Activated T-cell treated with anti-CD3 and anti-CD28 coated beads, Interleukin-2, amount 50 U/mL, for 48 hours (primary cell): ENCODE measurements at places on chromosomes 6 and 20.

- no peak for DNase-seq
These were observed 372.8 kb downstream of the BTBD9 start for GRCh38 chr6:38266921-38267354.

DNA sequence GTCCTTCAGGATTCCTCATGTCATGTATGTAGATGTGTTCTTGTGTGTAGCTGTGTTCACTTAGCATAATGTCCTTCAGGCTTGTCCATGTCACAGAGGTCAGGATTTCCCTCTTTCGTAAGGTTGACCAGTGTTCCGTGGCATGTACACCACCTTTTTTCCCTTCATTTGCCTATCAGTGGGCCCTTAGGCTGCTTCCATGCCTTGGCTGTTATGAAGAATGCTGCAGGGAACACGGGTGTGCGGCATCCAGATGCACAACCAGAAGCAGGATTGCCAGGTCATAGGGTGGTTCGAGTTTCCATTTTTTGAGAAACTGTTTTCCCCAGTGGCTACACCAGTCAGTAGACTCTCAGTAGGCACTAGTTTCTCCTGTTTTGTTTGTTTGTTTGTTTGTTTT is 29.2 kb downstream of the SYNDIG1 start:
- no peak for DNase-seq

GRCh38 chr6:52482903-52483670 is 62.9 kb downstream of the EFHC1 start:
- DNase-seq = no peak

GRCh38 chr20:37396416-37397075 is 50.6 kb downstream of the SRC start:
- no peak for DNase-seq

DNA sequence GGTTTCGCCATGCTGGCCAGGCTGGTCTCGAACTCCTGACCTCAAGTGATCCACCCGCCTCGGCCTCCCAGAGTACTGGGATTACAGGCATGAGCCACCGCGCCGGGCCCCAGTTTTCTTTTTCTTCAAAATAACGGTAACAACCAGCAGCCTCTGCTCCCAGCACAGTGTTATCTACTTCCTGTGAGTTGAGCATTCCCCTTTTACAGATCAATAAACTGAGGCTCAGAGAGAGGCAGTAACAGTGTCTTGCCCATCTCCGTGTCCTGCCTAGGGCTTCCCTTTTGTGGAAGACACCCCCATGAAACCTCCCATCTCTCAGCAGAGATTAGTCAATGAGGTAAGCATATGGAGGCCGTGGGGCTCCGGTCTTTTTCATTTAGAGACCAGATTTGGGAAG is 29.6 kb downstream of the BPIFB1 start:
- DNase-seq = no peak

GRCh38 chr20:40654876-40655275 is 34.2 kb downstream of the MAFB start:
- DNase-seq = no peak

DNA sequence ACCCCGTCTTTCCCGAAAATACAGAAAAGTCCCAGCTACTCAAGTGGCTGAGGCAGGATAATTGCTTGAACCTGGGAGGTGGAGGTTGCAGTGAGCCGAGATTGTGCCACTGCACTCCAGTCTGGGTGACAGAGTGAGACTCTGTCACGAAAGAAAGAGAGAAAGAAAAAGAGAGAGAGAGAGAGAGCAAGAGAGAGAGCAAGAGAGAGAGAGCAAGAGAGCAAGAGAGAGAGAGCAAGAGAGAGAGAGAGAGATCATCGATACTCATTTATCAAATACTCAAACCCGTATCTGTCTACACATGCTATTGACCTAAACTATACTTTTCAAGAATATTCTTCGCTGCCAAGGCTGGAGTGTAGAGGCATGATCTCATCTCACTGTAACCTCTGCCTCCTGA is 28.2 kb upstream of the SALL4 start:
- DNase-seq = no peak

- DNase-seq = no peak
These were observed 2.1 kb downstream of the SLC12A5 start for GRCh38 chr20:46031014-46031569.

DNA sequence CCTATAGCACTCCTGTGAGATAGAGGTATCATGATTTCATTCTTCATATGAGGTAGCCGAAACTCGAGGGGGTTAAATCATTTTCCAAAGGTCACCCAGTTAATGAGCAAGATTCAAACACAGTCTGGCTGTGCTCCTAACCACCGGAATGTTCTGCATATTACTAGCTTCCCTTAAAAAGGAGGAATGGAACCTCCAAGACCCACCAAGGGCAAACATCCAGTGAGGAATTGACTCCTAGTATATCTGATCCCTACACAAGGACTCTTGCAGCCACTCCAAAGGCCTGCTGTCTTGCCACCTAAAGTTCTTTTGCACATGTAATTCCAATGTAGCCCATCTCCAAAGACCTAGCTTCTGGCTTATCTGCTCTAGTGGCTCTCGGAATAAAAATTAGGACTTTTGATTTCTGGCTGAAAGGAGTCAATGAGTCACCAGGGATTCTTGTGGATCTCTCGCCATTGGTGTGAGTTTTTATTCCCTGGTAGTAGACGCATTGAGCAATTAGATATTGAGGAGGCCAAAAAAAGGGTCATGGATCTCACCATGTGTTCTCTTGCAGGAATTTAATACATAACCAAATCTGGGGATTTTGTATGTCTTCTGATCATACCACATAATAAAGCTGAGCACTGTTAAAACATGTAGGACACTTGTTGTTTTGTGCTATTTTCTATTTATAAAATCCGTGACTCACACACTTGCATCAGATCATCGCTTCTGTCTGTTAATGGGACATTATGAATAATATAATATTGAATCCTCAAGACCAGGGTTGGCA is 9.1 kb downstream of the BCAS1 start:
- DNase-seq = no peak

DNA sequence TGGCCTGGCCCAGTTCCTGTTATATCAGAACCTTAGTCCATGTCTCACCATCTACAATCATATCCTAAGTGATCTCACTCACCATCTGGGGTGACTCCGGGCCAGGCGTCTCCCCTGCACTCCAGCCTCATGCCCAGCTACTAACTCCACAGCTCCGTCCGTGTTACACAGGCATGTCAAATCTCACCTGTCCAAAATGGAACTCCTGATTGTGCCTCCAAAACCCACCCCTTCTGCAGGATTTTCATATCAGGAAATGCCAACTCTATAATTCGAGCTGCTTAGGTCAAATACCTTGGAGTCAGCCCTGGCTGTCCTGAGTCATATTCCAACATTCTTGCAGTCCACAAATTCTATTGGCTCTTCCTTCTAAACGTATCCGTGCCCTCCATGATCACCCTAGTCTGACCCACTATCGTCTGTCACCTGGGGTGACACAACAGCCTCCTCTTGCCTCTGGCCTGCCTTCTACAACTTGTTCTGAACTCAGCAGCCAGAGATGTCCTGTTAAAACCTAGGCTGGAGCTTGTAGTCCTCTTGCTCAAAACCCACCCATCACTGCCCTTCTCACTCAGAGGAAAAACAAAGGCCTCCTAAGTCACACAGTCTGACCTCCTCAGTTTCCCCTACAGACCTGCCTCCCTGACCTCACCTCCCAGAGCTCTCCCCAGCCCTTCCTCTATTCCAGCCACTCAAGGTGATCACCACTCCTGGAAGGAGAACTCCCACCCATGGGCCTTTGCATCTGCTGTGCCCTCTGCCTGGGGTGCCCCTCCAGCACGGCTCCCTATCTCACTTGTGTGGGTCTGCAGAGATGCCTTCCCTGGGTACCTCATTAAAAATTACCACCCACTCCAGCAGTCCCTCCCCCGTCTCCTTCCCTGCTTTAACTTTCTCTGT is 85.3 kb upstream of the SIRPA start:
- DNase-seq = no peak

GRCh38 chr6:11482616-11483015 is 54.9 kb upstream of the TMEM170B start:
- DNase-seq = no peak

- DNase-seq = no peak
These were observed 26.5 kb downstream of the THBS2 start for GRCh38 chr6:169227116-169227515.

DNA sequence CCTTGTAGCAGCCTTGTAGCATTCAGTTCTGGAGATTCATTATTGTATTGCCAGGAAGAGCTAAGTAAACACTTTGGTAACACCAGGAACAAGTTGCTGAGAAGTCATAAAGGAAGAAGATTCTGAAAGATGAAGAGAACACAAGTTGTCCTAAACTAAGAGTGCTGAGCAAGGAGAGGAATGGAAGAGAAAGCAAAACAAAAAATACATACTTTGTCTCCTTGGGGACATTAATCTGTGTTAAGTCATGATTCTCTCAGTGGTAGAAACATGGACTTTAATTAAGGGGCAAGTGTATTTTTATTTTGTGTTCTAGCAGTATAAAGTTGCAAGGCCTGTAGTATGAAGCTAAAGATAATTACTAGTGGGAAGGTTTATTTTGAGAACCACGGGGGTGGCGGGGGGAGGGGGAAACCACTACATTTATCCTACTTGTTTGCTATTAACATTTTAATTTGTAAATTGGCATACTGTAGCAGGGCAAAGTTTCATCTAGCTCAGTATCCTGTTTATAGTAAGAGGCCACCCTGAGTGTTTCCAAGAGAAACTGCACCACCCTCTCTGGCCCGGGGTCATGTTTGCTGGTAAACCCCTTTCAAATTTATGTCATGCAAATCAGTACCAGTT is 463.0 kb downstream of the CDKAL1 start:
- no peak for DNase-seq

DNA sequence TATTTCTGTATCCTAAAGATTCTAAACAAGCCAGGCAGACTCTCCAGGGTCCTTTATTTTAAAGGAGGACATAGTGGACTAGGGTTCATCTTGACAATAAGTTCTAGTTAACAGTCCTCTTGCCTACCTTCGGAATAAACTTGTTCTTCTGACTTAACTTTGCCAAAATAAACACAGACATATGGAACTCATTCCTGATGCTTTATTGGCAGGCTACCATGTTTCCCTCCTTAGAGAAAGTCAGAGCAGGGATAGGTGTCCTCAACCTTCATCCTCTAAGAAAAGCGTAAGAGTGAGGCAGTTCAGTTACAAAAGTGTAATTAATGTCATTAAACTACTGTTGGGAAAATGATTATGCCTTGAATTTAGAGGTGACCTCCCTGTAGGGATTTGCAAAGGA is 46.9 kb upstream of the NRSN1 start:
- DNase-seq = no peak

GRCh38 chr20:7180256-7181045 is 413.0 kb downstream of the BMP2 start:
- DNase-seq = no peak

DNA sequence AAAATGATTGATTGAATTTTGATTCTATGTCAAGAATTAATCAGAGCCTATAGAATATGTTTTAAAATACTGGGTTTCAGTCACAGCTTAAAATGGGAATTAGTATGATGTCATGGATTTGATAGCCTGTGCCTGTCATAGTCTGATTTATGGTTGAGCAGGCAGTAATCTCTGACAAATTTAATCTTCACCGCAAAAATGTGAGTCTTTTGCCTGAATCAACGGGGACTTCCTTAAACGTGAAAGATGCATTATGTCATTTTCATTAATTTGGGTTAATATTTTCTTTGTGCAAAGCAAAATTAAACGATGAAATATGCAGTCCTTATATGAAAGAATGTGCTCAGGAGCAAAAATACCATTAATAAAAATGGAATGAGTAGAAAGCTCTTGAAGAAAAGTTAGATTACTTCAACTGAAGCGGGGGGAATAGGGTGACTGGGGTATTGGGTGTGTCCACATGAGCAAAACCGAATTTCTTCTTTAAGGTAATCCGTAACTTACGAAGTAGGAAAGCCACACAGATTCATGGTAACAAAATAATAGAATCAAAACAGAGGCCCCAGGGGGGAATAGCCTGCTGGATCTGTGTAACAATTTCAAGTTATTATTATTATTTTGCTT is 339.6 kb upstream of the NOX3 start:
- DNase-seq = no peak

GRCh38 chr6:33208091-33208967 is at the start of gene RING1:
Gene RING1, plus strand, starts transcription at chr6:33208500. Its CDS starts 323 bp downstream, at chr6:33208823.
- DNase-seq = peak; percentile 90

DNA sequence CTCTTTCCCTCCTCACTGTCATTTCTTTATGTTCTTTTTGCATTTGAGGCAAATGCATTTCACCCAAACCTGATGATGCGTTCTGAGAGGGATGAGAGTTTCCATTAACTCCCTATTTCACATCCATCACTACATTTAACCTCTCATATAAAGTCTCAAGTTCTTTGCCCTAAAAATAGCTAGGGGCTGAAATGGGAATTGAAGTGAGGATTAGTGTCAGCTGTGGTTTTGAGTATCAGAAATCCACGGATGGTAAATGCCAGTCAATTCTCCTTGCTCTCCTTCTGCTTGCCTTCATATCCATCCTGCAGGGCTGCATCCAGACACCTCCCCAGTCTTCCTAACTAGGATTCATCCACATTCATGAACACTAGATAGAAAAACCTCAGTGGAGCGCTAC is 10.0 kb upstream of the DTNBP1 start:
- no peak for DNase-seq

GRCh38 chr6:90859056-90859455 is 272.2 kb upstream of the MAP3K7 start:
- DNase-seq = no peak

DNA sequence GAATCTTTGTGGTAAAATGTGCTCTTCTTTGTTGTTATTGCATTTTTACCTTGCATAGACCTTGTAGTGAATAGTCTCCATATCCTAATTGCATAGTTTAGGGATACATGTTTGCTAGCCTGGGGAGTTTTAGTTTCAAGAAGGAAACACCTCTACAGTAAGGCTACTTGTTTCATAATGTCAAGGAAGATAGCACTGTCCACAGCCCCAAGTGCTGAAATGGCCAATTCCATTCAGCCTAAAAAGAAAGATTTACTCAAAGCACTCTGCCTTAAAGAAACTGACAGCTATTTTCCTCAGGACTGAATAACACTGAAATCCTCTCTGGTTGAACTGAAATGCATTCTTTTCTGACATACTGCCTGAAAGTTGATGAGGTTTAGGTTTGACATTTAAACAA is 2.6 kb downstream of the HCRTR2 start:
- no peak for DNase-seq
